Stimulated activated CD4-positive, alpha-beta T cell treated with anti-CD3 and anti-CD28 coated beads, Interleukin-1b, Interleukin-23, amount 100 ng/mL, for 24 hours (primary cell): ENCODE measurements at places on chromosomes 5 and 9.

DNA sequence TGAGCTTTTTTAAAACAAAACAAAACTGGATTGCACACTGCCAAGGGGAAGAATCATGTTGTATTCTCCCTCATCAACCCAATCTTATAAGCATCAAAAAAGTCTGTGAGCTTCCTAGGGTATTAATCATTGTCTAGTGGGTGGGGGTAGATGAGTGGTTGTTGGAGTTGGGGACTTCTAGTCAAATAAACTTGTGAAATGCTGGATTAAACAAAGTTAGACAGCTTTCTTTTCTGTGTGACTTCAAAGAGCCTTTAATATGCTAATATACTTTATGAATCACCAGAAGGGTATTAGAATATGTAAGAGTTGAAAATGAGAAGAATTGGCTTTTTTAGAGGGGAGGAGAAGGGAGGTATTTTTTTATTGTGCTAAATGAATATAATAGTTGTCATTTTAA, 87.7 kb downstream of the GALNT10 start:
- no peak for DNase-seq

- no peak for DNase-seq
Measured at GRCh38 chr5:141558150-141558549, 60.6 kb downstream of the DIAPH1 start.

DNA sequence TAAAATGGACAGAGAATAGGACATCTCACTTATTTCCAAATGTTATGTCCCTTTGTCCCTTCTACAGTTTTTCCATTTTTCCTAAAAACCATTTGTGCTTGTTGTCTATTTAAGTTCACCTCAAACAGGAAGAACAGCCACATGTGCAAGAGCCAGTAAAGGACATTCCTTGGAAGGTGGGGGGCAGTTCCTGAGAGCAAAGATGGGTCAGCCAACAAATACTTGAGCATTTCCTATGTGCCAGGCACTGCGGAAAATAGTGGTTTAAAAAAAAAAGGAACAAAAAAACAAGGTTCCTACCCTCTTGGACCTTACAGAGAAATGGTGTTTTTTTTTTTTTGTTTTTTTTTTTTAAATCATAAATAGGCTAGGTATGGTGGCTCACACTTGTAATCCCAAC, 26.8 kb downstream of the ANP32B start:
- no peak for DNase-seq

DNA sequence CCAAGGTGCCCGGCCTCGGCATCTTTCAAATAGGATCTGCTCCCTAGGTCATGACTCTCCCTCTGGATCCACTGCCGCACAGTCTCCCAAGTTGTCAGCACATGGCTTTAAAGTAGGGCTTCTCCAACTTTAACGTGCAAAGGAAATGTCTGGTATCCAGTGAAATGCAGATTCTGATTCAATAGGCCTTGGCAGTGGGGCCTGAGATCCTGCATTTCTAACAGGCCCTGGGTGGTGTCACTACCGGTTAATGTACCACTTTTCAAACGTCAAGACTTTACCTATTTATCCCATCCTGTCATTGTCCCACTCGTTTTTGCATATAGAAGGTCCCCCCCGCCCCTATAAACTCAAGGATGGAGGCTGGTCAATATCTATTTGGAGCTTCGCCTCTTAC, 137.6 kb upstream of the ZNF618 start:
- DNase-seq, result no peak

GRCh38 chr5:167361795-167362194, 929.6 kb upstream of the WWC1 start:
- no peak for DNase-seq

DNA sequence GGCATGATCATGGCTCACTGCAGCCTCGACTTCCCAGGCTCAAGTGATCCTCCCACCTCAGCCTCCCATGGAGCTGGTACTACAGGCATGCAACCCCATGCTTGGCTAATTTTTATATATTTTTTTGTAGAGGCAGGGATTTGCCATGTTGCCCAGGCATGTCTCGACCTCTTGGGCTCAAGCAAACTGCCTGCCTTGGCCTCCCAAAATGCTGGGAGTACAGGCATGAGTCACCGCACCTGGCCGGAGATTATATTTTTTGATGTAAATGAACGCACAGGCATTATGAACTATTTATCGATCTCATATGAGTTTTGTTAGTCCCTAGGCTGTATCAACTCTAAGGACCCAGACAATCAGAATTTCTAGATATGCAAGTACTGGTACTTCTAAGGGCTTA, 25.5 kb upstream of the CEP120 start:
- DNase-seq, result no peak

GRCh38 chr5:56278335-56278753, 45.2 kb upstream of the ANKRD55 start:
- DNase-seq, result no peak

DNA sequence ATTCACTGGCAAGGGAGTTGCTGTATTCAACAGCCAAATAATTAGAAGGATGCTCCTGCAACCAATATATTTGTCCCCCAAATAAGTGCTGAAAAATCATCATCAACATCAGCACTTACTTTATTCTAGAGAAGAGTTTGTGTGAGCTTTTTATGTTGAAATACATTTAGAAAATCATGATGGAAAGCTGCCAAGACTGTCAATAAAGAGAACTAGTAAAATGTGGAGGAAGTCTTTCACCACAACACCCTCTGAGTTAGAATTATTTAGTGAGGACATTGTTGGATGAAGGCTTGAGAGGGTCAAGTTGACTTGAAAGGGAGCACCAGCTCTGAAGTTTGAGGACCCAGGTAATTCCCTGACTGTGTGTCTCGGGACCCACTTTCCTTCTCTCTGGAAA, 100.2 kb upstream of the TBCA start:
- no peak for DNase-seq

GRCh38 chr5:154273028-154273617, 82.6 kb downstream of the GALNT10 start:
- DNase-seq, result no peak

DNA sequence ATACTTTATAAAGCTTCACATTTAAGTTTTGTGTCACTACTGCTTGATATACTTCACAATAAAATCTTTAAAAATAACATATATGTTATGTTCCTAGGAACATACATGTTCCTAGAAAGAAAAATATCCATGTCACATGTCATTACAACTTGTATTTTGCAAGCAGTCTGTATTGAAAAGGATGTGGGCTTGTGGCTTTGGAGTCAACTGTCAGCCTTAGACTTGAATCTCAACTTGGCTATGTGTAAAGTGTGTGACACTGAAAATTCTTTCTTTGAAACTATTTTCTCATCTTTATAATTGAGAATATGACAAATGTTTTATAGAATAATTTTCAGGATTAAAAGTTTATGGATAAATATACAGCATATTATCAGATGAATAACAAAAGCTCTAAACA, 273.1 kb downstream of the KIAA0825 start:
- DNase-seq, result no peak

- no peak for DNase-seq
Measured at GRCh38 chr5:20611620-20612019, 623.6 kb upstream of the CDH18 start.

- no peak for DNase-seq
Measured at GRCh38 chr9:69621730-69622460, 50.3 kb downstream of the APBA1 start.
